ENCODE measurements at places on chromosomes 6 and 20.

GRCh38 chr20:47283411-47283810, 73.1 kb downstream of the ZMYND8 start:
- DNase-seq: no peak

- DNase-seq: no peak
Observed at GRCh38 chr6:10484912-10485311, 36.2 kb upstream of the GCNT2 start.

- no peak for DNase-seq
Observed at GRCh38 chr6:95185874-95186273, 391.5 kb upstream of the MANEA start.

DNA sequence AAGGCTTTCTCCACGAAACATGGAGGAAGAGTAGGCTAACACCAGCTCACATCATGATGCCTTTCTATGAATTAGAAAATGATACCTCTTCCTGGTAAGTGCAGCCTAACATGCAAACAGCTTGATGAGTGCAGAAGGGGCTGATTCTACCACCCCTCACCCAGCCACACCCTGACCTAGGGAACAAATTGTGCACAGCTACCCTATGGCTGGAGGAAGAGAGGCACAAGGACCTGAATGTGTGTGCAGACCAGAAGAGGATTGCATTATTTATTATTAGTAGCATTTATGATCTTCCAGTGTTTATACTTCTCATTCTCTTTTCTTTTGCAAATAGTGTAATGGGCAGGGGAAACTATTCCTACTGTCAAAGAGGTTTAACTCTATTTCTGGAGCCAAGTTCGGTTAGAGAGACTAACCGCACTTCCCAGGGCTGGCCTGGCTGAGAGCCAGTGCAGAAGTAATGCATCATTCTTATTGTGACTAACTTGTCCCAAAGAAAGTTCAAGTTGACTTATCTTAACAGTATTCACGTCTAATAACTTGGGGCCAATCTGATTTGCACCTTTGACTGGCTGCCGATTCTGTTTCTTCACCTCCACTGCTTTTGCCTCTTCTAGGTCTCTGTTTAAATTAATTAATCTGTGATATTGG, 237.5 kb downstream of the CD83 start:
- peak; percentile 4 for DNase-seq

- DNase-seq: peak; percentile 39
Observed at GRCh38 chr6:32973144-32974015, 5.0 kb downstream of the BRD2 start.

- no peak for DNase-seq
Observed at GRCh38 chr6:37036146-37036545, 30.7 kb downstream of the FGD2 start.

- DNase-seq: no peak
Observed at GRCh38 chr6:90217506-90218127, 79.0 kb downstream of the BACH2 start.

GRCh38 chr6:154653385-154653784, 79.8 kb upstream of the SCAF8 start:
- no peak for DNase-seq

GRCh38 chr20:37977786-37978185, 55.5 kb downstream of the TTI1 start:
- no peak for DNase-seq

GRCh38 chr20:33731693-33732165, at the start of gene ZNF341:
Gene ZNF341, plus strand, starts transcription at chr20:33731996. Its CDS starts 26 bp downstream, at chr20:33732022.
- peak; percentile 84 for DNase-seq

DNA sequence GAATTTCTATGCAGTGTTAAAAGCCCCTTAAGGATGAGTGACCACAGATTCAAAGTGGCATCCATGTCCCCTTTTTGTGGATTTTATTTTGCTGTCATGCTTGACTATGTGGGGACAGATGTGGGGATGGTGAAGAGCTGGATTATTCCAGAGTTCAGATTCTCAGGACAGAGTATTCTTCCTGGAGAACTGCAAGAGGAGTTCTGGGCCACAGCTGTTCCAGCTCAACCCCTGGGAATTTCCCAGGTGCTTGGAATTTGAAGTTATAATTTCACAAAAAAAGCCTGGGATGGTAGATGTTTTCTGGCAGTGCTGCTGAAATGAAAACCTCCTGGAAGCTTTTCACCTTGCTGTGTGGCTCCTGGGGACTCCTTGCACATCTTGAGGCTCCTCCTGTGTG, 671.8 kb upstream of the MARCKS start:
- DNase-seq: no peak

DNA sequence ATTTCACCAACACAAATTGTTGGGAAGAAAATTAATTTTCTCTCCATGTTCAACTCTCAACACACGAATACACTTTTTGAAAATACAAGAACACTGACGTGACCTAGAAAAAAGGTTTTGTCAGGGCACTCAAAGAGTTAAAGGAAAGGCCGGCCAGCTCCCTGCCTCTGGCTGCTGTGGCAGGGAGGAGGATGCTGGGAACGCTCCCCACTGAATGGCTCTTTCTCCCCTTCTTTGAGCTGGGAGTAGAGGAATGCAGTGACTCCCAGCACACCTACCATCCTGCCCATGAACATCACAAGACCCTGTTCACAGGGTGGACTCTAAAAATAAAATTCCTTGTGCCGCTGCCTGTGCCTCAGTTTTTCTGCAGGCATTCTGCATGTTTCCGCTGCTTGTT, 47.0 kb downstream of the MAP3K5 start:
- no peak for DNase-seq

DNA sequence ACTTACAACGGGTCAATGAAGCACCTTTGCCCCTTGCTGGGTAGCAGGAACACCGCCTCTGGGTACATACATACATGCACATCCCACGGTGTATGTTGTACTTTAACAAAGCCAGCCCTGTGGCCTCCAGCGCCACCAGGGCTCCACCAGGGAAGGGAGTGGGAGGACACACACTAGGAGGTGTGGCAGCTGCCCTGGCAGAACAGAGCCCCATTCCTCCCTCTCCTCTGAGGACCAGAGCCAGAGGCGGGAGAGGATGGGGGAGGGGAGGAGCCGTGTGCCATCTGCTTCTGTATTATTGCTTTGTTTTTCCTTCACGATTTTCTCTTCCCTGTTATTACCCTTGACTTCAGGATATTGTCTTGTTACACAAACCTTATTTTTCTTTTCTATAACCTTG, 105.8 kb upstream of the TRAF3IP2 start:
- no peak for DNase-seq

DNA sequence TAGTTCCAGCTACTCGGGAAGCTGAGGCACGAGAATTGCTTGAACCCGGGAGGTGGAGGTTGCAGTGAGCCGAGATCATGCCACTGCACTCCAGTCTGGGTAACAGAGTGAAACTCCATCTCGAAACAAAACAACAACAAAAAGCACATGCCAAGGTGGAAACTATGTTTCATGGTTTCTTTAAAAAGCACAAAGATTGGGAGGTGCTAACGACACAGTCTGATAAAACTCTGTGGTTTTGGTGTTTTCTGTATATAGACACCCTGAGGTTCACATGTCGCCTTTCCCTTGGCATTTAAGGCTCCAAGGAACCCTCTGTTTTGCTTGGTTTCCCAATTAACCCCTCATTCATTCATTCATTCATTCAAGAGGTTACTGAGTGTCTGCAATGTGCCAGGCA, 253.4 kb upstream of the SULF2 start:
- DNase-seq: no peak

DNA sequence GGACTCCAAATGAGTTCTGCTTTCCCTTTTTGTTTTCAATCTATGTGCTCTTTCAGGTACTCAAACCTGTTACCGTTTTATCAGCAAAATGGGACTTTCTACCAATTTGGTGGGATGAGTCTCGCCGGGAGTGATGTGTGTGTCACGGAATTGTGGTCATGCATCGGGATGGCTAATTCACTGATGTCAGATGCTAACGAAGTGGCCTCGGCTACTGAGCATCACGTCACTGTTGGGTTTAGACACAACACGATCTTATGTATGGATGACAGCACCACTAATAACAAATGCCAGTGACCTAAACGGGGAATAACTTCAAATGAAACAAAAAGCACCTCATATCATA, 1.6 kb upstream of the PCK1 start:
- no peak for DNase-seq

- no peak for DNase-seq
Observed at GRCh38 chr6:10896691-10897090, 9.8 kb downstream of the SYCP2L start.

DNA sequence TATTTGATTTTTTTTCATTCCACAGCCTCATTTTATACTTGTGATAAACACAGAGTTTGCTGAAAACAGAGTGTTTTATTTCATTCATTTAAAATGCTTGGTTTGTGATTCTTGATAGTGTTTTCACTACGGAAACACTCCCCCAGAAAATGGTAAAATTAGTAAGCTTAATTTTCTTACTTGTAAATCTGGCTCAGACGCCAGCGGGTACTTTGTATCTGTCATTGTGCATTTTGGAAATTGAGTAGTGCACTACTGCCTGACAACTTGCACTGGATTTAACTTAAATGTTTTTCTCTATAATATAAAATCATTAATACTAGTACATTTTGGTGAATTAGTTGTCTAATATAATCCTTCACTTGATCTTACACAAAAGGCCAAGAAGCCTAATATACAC, 37.0 kb upstream of the HINT3 start:
- no peak for DNase-seq

GRCh38 chr6:135185483-135185882, 4.4 kb downstream of the MYB start:
- DNase-seq: no peak

DNA sequence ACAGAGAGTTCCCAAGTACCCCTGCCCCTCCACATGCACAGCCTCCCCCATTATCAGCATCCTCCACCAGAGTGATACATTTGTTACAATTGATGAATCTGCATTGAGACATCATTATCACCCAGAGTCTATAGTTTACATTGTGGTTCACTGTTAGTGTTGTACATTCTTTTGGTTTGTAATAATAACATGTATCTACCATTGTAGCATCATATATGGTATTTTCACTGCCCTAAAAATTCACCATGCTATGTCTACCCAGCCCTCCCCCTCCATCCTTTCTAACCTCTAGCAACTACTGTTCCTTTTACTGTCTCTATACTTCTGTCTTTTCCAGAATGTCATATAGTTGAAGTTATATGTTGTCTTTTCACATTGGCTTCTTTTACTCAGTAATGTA, 273.9 kb upstream of the RNF217 start:
- no peak for DNase-seq

- DNase-seq: no peak
Observed at GRCh38 chr6:40930555-40930954, 108.5 kb downstream of the UNC5CL start.

DNA sequence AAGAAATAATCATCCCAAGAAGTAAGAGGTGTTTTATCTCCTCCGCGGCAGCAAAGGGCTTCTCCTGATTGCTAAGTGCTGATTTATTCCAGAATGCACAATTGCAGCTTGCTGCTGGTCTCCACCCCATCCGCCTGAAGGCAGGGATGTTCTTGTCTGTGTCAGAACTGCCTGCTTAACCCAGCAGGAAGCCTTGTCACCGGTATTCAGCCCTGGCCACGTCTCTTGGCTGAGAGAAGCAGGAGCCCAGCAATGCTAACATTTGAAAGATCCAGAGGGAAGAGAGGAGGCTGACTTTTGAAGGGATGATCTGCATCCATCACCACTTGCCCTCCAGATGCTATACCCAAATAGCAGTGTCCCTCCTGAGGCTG, 4.2 kb downstream of the SCML4 start:
- DNase-seq: no peak

DNA sequence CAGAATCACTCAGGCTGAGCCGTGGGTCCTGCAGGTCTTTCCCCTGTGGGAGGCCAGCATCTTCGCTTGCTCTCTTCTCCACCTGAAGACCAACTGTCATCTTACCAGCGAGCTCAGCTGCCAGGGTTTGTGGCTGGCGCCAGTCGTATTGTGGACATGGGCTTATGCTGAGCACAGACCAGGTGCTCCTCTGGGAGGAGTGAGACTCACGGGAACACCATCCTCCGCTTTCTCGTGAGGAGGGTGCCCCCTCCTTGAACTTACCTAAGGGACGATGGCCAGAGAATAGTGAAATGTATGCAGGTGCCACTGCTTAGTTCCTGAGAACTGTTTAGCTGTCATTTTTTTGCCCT, 17.1 kb downstream of the WRNIP1 start:
- DNase-seq: no peak

DNA sequence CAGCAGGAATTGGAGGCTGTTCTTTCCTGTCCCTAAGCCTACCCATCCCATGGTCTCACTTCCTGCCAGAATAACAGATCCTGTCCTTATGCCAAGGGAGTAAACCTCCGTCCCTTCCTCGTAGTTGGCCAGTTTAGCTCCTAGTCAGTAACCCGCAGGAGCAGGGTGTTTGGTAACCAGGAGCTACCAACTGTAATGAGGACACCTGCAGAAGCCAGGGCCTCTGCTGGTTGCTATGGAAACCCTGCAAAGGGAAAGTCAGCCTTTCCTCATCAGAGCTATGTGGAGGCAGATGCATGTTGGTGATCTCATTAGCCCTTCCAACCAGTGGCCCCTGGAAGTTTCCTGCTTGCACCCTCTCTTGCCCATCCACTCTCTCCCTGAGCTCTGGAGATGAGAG, 368.2 kb upstream of the SULF2 start:
- no peak for DNase-seq

DNA sequence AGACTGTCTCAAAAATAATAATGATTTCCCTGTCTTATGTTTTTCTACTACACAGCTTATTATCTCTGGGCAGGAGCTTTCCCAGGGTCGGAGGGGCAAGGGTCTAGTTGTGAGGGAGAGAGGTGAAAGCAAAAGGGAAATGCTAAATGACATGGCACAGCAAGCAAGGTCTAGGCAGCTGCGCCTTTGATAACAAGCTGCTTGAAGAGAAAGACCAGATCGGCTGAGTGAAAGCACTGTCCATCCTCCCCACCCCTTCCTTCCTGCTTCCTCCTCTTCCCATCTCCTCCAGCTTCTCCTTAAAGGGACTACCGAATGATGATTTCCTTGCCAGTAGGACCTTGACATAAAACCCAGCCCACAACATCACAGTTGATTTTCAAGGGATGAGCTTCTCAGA, 158.1 kb upstream of the AKAP12 start:
- no peak for DNase-seq

GRCh38 chr20:19922716-19923115, 94.4 kb upstream of the NAA20 start:
- DNase-seq: no peak

GRCh38 chr6:22828179-22829062, 259.1 kb downstream of the HDGFL1 start:
- no peak for DNase-seq

- DNase-seq: no peak
Observed at GRCh38 chr20:59441860-59442810, 141.7 kb downstream of the EDN3 start.

DNA sequence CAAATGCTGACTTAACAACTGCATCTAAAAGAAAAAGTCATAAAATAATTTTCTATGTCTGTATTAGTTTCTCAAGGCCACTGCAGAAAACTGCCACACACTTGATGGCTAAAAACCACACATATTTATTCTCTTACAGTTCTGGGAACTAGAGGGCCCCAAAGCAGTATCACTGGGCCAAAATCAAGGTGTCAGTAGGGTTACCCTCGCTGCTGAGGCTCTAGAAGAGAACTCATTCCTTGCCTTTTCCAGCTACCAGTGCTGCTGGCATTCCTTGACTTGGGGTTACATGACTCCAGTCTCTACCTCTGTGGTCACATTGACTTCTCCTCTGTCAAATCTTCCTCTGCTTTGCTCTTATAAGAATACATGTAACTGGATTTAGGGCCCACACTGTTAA, 124.6 kb upstream of the THEMIS start:
- no peak for DNase-seq

- DNase-seq: no peak
Observed at GRCh38 chr6:166097914-166098522, 69.6 kb downstream of the TBXT start.

All from stimulated activated CD4-positive, alpha-beta T cell treated with anti-CD3 and anti-CD28 coated beads, TNF-alpha, amount 100 ng/mL, for 1 hour (primary cell).